ENCODE measurements at places on chromosomes 12 and 14.

DNA sequence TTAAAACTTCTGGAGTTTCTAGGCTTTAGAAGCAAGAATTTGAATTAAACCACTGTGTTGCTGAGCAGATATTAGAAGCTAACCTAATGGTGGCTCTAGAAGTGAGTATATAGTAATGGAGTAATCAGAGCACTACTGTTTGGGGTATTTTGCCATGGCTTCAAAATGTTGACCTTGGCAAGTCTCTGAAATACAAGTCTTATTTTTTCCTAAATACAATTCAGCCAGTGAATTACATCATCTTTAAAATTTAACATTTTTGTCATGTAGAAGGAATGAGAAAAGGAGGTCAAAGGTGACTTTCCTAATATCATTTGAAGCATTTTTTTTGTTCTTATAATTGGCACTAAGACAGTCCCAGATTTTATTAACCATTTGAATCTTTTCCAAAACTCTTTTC is 25.2 kb downstream of the PMCH start:
- no peak for DNase-seq

DNA sequence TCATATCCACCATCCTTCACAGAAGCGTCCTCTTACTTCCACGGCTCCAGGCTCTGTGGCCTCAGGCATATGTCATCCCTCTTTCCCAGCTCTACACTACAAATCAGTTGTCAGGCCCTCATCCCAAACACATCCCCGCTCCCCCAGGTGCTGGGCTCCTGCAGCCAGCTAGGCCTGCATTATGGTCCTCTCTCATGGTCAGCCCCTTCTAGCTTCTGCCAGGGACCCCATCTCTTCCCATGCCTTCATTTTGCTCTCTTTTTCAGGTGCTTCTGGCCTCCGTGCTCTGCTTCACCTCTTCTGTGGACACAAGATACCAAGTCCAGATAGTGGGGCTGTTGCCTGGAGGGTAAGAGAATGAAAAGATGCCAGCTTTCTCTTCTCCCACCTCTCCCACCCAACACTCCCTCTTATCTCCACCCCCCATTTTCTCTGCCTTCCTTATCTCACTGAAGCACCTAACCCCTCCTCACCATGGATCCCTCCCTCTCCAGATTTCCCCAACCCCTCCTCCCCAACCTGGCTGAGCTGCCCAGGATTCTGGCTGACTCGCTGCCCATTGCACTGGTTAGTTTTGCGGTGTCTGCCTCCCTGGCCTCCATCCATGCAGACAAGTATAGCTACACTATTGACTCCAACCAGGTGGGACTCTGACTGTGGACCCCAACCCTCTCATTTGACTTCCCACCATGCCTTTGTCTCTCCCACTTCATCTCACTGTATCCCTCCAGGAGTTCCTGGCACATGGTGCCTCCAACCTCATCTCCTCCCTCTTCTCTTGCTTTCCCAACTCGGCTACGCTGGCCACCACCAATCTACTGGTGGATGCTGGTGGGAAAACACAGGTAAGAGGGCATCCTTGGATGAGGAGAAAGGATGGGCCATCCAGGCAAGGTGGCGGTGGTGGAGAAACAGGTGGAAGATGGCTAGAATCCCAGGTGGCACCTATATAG is 10.4 kb downstream of the B4GALNT1 start:
- no peak for DNase-seq

- DNase-seq = no peak
Measured at GRCh38 chr12:97837401-97837800, 374.8 kb downstream of the RMST start.

- no peak for DNase-seq
Measured at GRCh38 chr14:54138354-54139038, 181.9 kb upstream of the BMP4 start.

GRCh38 chr14:92461891-92462290 is 51.7 kb upstream of the RIN3 start:
- no peak for DNase-seq

GRCh38 chr12:5232826-5233500 is 189.3 kb downstream of the KCNA5 start:
- DNase-seq = no peak

- DNase-seq = no peak
Measured at GRCh38 chr14:26026384-26026783, 571.4 kb downstream of the NOVA1 start.

GRCh38 chr14:99473458-99473857 is 7.2 kb downstream of the SETD3 start:
- DNase-seq = no peak

GRCh38 chr14:24262821-24263733 is at the start of gene TGM1:
Gene TGM1, minus strand, starts transcription at chr14:24263177. Its CDS starts 825 bp downstream, at chr14:24262352.
- no peak for DNase-seq

DNA sequence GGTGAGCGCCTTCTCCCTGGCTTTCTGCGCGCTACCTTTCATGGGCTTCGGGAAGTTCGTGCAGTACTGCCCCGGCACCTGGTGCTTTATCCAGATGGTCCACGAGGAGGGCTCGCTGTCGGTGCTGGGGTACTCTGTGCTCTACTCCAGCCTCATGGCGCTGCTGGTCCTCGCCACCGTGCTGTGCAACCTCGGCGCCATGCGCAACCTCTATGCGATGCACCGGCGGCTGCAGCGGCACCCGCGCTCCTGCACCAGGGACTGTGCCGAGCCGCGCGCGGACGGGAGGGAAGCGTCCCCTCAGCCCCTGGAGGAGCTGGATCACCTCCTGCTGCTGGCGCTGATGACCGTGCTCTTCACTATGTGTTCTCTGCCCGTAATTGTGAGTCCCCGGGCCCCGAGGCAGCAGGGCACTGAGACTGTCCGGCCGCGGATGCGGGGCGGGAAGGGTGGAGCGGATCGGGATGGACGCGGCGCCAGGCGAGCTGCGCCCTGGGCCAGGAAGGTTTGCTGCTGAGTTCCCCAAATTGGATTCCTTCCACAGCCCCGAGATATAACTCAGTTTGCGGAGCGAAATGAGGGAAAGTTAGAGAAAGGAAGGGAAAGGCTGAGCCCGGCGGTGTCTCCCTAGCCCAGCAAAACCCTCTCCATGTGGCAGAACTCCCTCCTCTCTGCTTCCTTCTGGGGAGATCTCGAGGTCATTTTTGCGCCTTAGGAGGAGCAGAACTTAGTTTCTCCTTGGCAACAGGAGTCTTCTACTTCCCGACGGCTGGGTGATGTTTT is 972 bp downstream of the PTGDR start:
- DNase-seq = no peak

- DNase-seq = no peak
Measured at GRCh38 chr12:90987520-90987919, 17.3 kb downstream of the EPYC start.

GRCh38 chr14:105477660-105478397 is 3.2 kb downstream of the CRIP2 start:
- no peak for DNase-seq

DNA sequence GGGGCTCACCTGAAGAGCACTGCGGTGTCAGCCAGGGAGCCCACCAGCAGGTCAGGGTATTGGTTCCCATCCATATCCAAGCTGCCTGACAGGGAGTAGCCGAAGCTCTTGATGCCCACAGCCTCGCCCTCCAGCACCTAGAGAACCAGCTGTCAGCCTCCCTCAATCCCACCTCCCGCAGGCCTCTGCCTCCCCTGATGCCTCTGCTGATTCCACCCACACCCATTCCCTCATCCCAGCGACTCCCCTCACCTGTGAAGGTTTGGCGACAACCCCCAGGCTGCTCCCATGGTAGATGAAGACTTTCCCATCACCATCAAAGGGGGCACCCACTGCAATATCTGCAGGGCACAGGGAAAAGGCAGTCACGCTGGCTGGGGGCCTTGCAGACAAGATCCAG is 10.0 kb downstream of the ITGA7 start:
- DNase-seq = no peak

DNA sequence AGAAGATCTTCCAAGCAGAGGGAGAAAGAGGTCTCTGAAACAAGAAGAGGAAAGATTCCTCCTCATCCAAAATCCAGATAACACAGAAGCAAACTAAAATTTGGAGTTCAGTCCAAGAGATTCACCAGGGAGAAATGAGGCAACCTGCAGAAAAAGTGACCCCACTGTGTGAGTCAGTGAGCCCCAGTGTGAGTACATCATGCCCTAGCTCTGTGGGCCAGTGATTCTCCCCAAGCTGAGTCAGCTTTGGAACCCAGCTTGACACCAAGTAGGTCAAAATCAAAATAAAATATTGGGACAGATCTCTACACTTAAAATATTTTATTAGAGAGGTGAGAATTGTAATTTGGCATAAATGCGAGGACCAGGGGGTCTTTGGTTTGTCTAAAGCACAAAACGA is 17.2 kb downstream of the CLEC2B start:
- DNase-seq = no peak

DNA sequence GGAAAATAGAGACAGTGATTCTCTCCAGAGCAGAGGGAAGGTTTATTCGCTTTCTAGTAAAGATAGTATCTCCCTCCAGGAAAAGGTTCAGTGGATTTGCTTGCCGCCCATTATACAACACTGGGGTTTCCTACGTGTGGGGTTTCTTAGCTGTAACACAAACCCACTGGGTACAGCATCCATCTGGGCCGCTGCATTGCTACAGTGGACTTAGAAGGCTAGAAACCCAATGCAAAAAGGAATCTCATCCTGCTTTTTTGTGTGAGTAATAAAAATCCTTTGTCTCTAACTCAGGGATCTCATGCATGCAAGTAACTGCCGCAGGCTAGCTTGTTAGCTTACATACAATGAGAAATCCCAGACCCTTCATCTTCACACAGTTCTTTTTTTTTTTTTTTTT is 67.1 kb upstream of the BCL2L14 start:
- DNase-seq = no peak

DNA sequence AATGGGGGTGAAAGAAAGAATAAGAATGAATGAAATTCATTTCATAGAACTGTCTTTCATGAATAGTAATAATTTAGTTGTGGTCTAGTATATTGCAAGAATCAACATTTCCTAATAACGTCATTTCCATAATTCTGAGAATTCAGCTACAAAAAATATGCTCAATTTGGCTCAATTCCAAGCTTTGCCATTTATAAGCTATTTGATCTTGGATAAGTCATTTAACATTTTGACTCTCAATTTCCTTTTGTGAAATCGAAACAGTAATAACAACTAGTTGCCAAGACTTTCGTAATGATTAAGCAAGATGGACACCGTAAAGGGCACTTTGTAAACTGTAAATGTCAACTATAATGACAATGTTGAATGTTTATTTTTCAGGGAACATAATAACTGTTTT is 18.1 kb downstream of the NOS1 start:
- no peak for DNase-seq

GRCh38 chr14:54653712-54654469 is 87.0 kb downstream of the SAMD4A start:
- no peak for DNase-seq

GRCh38 chr12:26749781-26750180 is 83.2 kb downstream of the ITPR2 start:
- DNase-seq = no peak

GRCh38 chr12:4572680-4573079 is 10.7 kb downstream of the DYRK4 start:
- no peak for DNase-seq

DNA sequence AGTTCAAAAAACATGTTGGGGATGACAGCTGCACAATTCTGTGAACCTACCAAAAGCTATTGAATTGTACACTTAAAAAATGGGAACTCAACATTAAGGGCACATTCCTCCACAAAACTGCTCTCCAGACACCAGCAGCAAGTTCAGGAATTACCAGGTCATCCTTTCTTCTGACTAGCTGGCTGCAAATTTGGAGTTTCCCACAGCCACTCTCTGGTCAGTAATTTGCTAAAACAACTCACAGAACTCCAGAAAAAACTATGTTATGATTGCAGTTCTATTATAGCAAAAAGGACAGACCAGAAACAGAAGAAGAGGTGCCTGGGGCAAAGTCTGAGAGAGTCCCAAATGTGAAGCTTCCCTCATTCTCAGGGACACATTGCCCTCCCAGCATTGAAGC is 20.1 kb upstream of the PLEKHD1 start:
- DNase-seq = no peak

- no peak for DNase-seq
Measured at GRCh38 chr14:104706733-104707607, 17.1 kb upstream of the ADSS1 start.

Measured in activated naive CD8-positive, alpha-beta T cell treated with anti-CD3 and anti-CD28 coated beads, Interleukin-2, amount 50 U/mL, for 16 hours (primary cell).